ENCODE measurements at places on chromosomes 6 and 20.

DNA sequence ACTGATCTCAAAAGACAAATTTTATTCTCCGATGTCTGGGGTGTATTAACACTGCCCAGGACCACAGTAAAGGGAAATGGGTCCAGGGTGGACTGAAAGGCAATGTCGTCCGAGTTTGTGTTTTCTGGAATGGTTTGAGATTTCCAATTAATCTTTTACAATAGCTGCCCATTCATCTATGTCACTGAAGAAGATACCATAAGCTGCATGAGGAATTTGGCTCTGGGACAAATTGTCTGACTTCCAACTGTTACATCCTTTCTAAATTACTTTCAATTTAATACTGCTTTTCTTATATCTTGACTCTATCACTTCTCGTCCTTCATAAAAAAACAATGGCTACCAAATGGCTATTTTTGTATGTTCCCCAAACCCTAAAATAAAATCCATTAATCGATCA lies 130.7 kb upstream of the KCNK16 start:
- no peak for DNase-seq

- no peak for DNase-seq
Observed at GRCh38 chr20:48277266-48277665, 492.0 kb upstream of the SULF2 start.

DNA sequence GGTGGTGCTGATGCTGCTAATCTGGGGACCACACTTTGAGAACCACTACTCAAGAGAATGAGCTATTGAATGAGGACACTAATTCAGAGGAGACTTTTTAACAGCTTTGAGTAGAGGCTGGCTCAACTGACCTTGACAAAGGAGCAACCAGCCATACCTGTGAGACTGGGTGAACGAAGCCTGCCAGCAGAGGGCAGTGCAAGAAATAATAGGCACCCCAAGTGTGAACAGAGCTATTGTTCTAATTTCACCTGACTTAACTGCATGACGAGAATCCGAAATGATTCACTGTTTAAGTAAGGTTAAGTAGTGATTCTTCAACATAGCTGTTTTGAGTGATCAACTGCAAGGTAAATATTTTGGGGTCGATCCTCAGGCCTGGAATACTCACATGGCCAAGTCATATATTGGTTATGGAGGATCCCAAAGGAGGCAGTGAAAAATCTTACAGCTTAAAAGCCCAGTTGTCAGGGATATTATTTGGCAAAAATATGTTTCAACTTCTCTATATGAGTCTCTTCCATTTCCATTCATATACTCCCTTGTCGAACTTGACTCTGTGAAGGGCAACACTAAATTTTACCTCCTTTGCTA lies 550.5 kb upstream of the MARCKS start:
- DNase-seq = no peak

DNA sequence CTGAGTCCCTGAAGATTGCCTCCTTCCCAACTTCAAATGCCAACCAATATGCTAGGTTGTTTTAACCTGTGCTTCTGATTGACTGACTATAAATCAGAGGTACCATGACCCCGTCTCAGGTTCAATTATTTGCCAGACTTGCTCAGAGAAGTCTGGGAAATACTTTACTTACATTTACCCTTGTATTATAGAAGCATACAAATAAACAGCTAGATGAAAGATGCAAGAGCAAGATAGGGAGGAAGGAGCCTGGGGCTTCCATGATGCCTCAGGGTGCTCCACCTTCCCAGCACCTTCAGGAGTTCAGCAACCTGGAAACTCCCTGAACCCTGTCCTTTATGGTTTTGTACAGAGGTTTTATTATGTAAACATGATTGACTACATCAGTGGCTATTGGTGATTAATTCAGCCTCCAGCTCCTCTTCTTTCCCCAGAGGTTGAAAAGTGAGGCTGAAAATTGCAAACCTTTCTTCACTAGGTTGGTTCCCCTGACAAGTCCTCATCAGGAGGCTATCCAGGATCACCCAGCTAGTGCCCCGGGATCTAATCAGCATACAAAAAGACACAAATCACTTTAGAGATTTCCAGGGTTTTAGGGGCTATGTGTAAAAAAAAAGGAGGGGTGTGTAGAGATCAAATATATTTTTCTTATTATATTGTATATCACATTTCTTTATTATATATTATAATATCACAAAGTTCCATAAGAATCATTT lies 547.7 kb downstream of the EPM2A start:
- no peak for DNase-seq

DNA sequence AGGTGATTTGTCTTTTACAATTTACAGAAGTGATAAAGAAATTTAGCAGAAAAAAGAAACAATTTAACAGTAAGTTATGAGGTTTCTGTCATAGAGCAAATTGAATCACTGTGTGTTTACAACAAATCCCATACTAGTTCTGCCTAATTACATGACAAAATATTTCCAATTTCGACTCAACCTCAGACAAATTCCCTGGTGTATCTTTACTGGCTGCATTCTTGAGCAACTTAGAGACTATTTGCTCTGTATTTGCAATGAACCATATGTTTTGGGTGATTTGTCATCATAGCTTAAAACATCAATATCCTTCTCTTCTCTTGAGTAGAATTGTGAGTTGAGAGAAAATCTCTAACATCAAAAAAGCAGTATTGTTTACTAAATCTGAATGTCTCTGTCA lies 128.7 kb downstream of the SIM1 start:
- DNase-seq = no peak

GRCh38 chr6:23728707-23729106 lies 397.3 kb upstream of the NRSN1 start:
- DNase-seq = no peak

GRCh38 chr20:37375227-37375626 lies 29.3 kb downstream of the SRC start:
- no peak for DNase-seq

GRCh38 chr6:47349931-47350330 lies 40.2 kb upstream of the TNFRSF21 start:
- no peak for DNase-seq

- no peak for DNase-seq
Observed at GRCh38 chr6:151170622-151171246, 69.0 kb upstream of the AKAP12 start.
